ENCODE measurements at places on chromosomes 11 and 22.

DNA sequence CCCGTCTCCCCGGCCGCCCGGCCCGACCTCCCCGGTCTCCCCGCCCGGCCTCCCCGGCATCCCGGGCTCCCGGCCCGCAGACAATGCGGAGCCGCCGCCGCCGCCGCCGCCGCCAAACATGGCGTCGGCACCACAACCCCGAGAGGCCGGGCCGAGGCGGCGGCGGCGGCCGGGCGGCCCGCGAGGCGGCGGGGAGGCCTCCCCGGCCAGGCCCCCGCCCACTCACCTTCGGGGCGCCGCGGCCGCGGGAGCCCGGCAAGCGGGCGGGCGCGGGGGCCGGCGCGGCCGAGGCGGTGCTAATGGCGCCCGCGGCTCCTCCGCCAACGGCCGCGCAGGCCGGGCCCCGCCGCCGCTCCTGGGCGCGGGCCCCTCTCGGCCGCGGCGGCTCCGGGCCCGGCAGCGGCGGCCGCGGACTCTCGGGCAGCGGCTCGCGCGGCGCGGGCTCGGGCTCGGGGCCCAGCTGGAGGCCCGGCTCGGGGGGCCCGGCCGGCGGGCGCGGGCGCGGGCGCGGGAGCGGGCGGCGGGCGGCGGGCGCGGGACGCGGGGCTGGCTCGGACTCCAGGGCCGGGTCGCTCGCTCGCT lies 311 bp downstream of the BRD1 start:
- peaks cover 31% of the 10 kb centered on the region for H3K36me3 ChIP-seq
- peaks cover 12% of the 10 kb centered on the region for H3K4me1 ChIP-seq
- peak overlapping the region; percentile 97 for H3K4me3 ChIP-seq
- H3K27ac ChIP-seq: peak overlapping the region; percentile 96
- H3K27me3 ChIP-seq: no peaks in the 10 kb centered on the region

DNA sequence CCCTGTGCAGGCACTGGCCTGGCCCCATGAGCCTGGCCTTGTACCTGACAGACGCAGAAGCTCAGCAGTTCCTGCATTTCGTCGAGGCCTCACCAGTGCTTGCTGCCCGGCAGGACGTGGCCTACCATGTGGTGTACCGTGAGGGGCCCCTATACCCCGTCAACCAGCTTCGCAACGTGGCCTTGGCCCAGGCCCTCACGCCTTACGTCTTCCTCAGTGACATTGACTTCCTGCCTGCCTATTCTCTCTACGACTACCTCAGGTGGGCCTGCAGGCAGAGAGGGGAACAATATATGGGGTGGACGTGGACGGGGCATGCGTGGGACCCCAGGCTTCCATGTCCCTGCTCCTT lies 4.9 kb downstream of the LARGE2 start:
- DNase-seq: no peak
- no peaks in the 10 kb centered on the region for H3K27me3 ChIP-seq
- no peak overlapping the region for H3K27ac ChIP-seq
- peaks cover 7% of the 10 kb centered on the region for H3K4me1 ChIP-seq
- H3K4me3 ChIP-seq: no peak overlapping the region

- H3K27me3 ChIP-seq: peaks cover 51% of the 10 kb centered on the region
- H3K4me3 ChIP-seq: no peak overlapping the region
- no peaks in the 10 kb centered on the region for H3K36me3 ChIP-seq
- no peak overlapping the region for H3K27ac ChIP-seq
- DNase-seq: no peak
These were observed 63.0 kb downstream of the HORMAD2 start for GRCh38 chr22:30143265-30143664.

GRCh38 chr11:3796801-3797328 lies 489 bp downstream of the NUP98 start:
- DNase-seq: no peak
- H3K27me3 ChIP-seq: no peaks in the 10 kb centered on the region
- H3K4me3 ChIP-seq: peak overlapping the region; percentile 97
- H3K36me3 ChIP-seq: peaks cover 21% of the 10 kb centered on the region

DNA sequence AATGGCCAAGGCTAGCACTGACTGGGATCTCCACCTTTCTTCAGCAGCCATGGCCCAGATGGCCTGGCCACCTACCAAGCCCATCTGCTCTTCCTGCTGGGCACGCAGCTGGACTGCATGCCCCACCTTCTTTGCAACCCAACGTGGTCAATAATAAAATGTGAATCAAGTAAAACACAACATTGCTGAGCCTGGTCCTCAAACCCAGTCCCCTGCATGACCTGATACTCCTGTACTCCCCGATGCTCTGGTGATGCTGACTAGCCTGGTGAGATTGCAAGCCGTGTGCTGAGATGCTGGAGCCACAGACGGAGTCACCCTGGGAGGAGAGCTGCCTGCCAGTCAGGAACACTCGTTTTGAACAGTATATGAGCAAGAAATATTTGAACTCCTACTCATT lies 34.0 kb downstream of the PARVG start:
- H3K36me3 ChIP-seq: no peaks in the 10 kb centered on the region
- H3K4me1 ChIP-seq: no peaks in the 10 kb centered on the region
- DNase-seq: no peak
- no peak overlapping the region for H3K4me3 ChIP-seq

GRCh38 chr11:85823816-85824215 lies 12.9 kb upstream of the SYTL2 start:
- no peak overlapping the region for H3K4me3 ChIP-seq
- H3K4me1 ChIP-seq: no peaks in the 10 kb centered on the region
- DNase-seq: no peak
- no peaks in the 10 kb centered on the region for H3K36me3 ChIP-seq
- H3K27me3 ChIP-seq: no peaks in the 10 kb centered on the region

DNA sequence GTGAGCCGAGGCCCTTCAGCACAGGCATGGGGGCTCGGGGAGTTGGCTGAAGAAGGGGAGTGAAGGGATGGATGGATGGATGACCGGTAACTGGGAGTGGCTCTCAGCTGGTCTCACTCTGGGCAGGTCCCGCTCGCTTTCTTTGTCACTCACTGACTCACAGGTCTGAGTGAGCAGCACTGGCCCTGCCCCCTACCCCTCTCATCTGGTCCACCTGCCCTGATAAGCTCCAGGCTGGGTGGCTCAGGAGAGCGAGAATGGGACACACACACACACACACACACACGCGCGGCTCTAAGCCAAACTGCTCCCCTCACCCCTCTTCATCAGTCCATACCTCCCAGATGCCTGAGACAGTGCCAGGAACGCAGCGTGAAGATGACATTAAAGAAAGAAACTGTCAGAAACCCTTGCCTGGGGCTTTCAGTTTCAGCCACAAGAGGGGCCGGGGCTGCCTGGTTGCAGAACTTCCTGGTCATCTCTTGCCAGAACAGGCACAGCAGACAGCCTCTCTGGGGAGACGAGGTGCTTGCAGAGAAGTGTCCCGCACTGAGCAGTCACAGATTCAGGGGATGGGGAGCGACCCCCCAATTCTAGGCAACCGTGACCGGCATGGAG lies 16.5 kb upstream of the SHISAL1 start:
- H3K4me1 ChIP-seq: peaks cover 6% of the 10 kb centered on the region
- no peaks in the 10 kb centered on the region for H3K36me3 ChIP-seq
- no peak overlapping the region for H3K4me3 ChIP-seq
- H3K27ac ChIP-seq: no peak overlapping the region
- peak; percentile 35 for DNase-seq

GRCh38 chr22:39431216-39431801 lies 25.5 kb upstream of the MGAT3 start:
- peaks cover 22% of the 10 kb centered on the region for H3K4me1 ChIP-seq
- H3K36me3 ChIP-seq: peaks cover 36% of the 10 kb centered on the region
- no peak for DNase-seq

DNA sequence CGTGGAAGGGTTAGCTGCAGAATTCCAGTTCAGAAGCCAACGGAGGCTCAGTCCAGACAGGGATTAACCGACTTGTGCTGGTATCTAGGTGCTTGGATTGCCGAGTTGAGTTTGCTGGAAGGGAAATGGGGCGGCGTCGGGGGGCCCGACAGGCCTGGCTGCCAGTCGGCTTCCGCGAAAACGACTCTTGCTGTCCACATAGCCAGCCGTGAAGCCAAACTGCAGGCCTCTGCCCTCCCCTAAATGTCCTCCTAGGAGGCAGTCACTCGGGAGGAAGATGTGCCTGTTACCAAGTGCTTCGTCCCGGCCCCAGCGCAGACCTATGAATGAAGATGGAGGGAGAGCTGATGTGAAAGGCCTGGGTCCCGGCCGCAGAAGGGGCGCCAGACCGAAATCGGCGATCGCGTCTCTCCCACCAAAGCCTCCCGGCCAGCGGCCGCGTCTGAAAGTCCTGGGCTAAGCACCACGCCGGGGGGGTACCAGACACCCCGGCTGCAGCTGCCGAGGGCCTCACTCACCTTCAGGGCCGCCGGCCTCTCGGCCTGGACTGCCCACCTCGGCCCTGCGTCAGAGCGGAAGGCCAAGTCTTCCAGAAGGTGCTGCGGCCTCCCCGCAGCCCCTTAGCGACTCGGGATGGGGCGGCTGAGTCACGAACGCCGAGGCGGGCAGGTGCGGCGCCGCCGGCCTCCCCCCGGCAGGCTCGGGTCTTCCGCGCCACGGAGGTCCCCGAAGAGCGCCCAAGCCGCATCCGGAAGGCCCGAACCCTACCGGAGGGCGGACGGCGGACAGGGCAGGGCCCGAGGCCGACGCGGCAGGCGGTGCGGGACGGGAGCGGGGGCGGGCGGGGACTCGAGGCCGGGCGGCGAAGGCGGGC lies 7.5 kb downstream of the DPAGT1 start:
- peaks cover 29% of the 10 kb centered on the region for H3K4me1 ChIP-seq
- peaks cover 69% of the 10 kb centered on the region for H3K36me3 ChIP-seq
- DNase-seq: peak; percentile 51
- no peaks in the 10 kb centered on the region for H3K27me3 ChIP-seq
- H3K4me3 ChIP-seq: peak overlapping the region; percentile 92

GRCh38 chr22:19872779-19873137 lies 18.1 kb upstream of the GNB1L start:
- H3K4me1 ChIP-seq: peaks cover 9% of the 10 kb centered on the region
- H3K4me3 ChIP-seq: no peak overlapping the region
